ENCODE measurements at places on chromosomes 3 and 15.

DNA sequence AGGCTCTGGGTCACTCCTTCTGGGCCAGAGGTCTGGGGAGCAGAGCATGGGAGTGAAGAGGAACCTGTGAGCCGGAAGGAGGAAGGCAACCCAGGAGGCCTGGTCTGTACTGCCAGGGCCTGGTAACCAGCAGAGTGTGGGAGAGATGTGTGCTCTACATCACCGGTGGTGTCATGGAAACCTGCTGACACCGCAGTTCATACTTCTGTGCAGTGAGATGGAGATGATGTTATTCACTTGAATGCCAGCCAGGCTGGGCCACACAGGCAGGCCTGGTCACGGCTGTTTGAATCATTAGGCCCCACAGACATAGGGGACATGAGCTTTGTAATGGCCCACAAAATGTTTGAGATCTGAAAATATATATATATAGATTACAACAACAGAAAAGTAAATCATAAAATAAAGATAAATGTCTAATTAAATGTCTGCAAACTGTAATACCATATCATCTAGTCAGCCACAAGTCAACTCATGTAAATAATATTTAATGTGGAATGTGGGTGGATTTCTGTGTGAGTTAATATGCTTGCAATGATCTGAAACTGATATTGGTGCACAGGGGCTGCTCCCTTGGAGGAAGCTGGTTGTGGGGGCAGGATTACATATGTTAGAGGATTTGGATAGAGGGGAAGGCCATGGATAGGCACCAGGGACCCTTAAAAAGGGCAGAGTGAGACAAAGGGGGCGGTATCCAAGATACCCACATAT lies 108.5 kb upstream of the PFN2 start:
- no peak for DNase-seq

DNA sequence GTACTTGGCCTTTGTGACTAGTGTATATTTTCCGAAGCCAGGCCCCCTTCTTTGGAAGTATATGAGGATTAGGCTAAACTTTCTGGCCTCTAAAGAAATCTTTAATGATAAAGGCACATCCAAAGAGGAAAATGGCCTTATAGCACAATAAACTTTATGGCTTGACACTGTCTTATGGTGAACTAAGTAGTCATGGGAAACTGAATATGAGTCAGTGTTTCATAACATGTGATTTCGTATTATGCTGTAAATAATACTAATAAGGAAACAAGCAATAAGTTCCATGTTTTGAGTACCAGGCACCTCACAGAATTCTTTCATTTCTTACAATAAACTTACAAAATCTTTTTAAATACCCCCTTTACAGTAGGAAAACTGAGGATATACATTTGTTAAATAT lies 8.2 kb downstream of the ZPLD1 start:
- no peak for DNase-seq

GRCh38 chr3:178435575-178435974 lies 100.7 kb upstream of the KCNMB2 start:
- no peak for DNase-seq

- DNase-seq = no peak
These were observed 324.6 kb downstream of the MAGI1 start for GRCh38 chr3:65714134-65714533.

- DNase-seq = no peak
These were observed 56.7 kb upstream of the ATP2B2 start for GRCh38 chr3:10561946-10562560.

- DNase-seq = no peak
These were observed 554.7 kb upstream of the KCNMB2 start for GRCh38 chr3:177981576-177981975.

DNA sequence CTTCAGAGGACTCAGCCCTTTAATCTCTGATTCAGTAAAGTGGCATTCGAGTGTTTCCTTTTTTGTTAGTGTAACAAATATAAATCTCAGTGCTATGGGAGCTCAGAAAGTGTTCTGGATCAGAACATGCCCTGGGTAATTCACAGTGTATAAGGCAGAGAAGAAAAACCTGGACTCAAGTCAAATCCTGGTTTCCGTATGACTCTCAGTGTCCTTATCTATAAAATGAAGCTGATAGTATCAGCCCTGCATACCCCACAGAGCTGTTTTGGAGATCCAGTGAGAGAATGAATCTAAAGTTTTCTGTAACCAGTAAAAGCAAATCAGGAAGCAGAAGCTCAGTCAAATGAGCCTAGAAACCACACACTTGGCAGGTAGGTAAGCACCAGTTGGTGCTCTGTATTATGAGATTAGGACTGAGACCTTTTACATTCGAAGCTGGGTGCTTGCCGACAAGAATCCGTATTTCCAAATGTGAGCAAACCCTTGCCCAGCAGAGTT lies 67.2 kb downstream of the IL1RAP start:
- DNase-seq = no peak

- DNase-seq = no peak
These were observed 52.3 kb upstream of the PIAS1 start for GRCh38 chr15:68001811-68002210.

DNA sequence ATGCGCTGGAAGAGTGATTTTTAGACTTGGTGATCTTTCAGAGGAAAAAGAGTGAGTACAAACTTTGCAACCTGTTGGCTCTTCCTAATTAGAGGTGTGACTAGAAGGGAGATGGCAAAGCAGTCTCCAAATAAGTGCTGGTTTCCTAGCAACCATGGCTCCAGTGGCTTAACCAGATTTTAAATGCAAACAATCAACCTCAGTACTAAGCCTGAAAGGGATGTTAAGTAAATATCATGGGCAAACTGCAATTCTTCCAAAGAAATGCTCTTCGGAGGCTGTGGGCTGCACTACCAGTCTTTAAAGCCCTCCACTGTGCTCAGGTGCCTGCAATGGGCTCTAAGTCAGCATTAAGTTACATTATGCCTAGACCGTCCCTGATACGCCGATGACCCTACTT lies 678.1 kb upstream of the CCDC54 start:
- no peak for DNase-seq

DNA sequence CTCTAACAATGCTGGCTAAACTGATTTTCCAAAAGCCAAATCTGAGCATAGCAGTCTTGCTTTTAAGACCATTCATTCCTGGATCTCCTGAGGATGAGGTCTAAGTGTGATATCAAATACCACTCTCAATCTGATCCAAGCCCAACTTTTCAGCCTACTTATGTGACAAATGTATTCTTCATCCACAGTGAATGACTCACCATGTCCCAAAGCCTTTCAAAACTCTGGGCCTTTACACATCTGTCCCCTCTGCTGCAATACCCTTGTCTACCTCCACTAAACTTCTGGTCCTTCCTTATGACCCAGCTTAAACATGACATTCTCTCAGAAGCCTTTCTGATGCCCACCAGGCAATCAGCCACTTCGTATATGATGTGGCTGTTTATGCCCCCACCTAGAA lies 4.6 kb downstream of the ANAPC13 start:
- DNase-seq = no peak

- DNase-seq = no peak
These were observed 24.2 kb downstream of the CPN2 start for GRCh38 chr3:194326968-194327217.

DNA sequence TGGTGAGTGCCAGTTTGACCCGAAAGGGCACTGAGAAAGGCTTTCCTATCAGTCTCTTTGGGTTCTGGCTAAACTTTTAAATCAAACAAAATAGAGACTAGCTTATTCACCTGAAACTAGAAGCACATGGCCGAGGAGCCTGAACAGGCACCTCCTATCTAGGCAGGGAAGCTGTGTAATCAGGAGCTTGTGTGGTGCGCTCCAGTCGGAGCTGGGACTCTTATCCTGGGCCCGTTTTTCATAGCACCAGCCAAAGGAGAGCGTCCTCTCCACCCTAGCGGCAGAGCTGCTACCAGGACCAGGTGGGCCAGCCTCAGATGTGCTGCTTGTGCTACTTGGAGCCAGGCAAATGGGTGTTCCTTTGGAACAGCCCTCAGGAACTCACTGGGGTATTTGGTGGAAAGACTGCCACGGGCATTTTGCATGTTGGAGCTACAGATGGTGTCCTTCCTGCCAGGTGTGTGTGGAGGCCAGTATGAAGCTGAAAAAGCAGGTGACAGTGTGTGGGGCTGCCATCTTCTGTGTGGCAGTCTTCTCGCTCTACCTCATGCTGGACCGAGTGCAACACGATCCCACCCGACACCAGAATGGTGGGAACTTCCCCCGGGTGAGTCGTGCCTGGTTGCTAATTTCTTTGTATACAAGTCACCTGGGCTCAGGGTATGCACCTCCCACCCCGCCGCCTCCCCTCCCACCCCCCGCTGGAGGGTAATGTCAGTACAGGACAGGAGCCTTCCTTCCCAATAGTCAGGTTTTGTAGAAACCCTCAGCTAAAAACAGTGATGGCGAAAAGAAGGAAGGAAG lies 833 bp downstream of the MAN2A2 start:
- no peak for DNase-seq
